AG04450 (cell line): ENCODE measurements at places on chromosomes 6 and 20. TPM values are rescaled to one million over a fixed set of nuclear protein-coding genes. Genes with fewer than 3 reads are reported as not detected.

The C6orf132 gene
- 0.68 and 1.1 TPM in 2 replicates for polyA plus RNA-seq

The CPNE5 gene
- polyA plus RNA-seq: 0.06 and 0.10 TPM in 2 replicates

- no peak for DNase-seq
Measured at GRCh38 chr20:3744806-3745685, 12.6 kb downstream of the HSPA12B start.

DNA sequence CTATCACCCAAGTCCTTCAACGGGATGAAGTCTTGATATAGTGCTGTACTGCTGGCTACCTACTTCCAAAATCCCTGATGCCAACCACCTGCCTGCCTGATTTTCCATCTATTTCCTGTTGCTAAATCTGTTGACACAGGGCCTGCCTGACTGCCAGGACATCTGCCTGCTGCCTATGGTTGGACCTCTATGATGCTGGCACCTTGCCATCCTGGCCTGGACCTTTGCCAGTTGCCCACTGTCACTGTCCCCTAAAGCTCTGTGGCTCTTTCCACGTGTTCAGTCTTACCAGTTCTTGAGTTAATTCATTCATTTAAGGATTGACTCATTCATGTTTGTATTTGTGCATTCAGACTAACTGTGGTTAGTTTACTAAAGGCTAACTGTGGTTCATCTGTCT is 9.2 kb upstream of the RGS17 start:
- DNase-seq: no peak

GRCh38 chr6:161607696-161608297 is 333.9 kb upstream of the AGPAT4 start:
- no peak for DNase-seq

DNA sequence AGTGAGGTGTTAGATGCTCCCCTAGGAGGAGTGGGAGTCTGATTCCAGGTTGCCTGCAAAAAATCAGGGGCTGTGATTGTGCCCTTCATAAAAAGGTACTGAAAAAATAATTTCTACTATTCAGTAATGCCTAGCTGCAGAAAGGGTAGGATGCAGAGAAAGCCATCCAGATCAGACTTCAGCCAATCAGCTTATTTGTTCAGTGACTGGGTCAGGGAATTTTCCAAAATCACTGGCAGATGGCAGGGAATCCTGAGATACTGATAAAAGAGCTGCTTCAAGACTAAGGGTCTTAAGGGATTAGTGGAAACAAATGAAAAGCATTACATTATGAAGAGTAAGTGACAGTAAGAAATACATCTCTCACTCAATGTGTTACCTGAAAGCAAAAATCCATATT is 42.8 kb upstream of the MTRF1L start:
- DNase-seq: no peak

DNA sequence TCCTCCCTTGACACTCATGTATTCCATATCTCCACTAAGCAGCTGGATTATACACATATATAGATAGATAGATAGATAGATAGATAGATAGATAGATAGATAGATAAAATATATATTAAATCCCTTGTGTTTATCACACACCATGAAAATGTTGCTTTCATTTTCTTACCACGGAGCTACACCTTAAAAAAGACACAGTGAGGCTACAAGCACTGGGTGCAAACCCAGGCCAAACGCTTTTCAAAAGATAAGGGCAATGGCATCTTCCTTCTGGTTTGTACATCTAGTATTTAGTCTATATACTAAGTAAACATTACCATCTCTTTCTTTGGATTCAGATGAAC is 377.1 kb downstream of the ESR1 start:
- DNase-seq: no peak
